ENCODE measurements at places on chromosomes 7 and 10.
A peak's percentile ranks its signal among the peaks of the same experiment; 100 is the strongest.

- no peak for DNase-seq
Observed at GRCh38 chr10:122239578-122240257, 31.4 kb upstream of the BTBD16 start.

DNA sequence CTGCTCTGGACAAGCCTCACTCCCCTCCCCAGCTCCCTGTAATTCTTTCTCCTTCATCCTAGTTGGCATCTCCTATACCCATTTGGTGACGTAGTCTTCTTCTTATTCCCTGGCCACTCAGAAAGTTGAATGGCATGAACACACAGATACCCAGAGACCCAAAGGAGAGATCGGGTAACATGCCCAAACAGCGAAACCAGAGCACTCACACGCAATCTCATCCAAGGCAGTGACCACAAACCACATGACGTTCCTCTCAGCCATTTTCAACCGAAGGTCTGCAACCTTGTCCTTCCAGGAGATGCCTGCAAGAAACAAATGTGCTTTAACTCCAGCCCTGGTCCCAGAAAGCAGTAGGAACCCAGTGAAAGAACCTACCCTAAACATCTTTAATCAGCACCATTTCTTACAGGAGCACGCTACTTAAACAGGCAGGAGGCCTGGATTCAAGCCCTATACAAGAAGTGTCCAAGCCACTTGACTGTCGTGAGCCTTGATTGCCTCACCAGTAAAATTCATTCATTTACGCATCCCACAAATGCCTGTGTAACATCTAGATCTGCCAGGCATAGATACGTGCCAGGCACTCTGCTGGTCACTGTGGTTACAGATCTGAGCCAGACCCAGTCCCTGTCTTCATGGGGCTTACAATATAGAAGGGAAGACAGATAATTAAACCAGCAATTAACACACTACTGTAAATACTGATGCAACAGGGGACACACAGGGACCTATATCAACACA, 37.1 kb downstream of the XPNPEP1 start:
- DNase-seq: no peak

- no peak for DNase-seq
Observed at GRCh38 chr7:94223375-94224084, 171.2 kb upstream of the COL1A2 start.

GRCh38 chr7:55565681-55566080, 6.6 kb downstream of the VOPP1 start:
- DNase-seq: peak; percentile 30

DNA sequence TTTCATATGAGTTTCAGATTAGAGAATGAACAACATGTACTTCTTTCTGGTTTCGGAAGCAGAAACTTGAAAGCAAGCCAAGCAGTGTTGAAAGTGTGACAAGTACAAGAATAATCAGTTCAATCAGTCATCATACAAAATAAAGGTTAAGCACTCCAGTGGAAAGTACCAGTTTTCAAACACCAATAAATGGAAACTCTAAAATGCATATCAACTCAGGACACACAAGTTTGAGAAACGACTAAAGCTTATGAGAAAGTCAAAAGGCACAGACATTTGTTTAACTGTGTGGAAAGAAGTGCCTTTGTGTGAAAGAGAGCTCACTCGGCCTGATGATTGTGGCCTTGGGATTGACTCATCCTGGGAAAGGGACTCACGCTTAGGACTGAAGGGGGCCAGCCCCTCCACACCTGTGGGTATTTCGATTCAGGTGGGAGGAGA, 60.6 kb upstream of the AKR1C1 start:
- DNase-seq: no peak

- DNase-seq: no peak
Observed at GRCh38 chr7:116762971-116763370, 91.0 kb downstream of the MET start.

DNA sequence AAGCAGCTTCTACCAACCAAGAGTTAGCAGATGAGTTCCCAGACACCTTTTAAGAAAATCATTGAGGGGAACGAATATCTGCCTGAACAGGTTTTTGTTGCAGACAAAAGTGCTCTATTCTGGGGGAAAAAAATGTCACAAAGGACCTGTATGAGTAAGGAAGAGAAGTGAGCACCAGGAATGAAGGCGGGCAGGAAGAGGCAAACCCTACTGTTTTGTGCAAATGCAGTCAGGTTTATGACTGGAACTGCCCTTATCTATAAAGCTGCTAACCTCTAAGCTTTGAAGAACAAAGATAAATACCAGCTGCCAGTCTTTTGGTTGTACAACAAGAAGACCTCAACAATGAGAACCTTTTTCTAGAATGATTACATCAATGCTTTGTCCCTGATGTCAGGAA, 292.4 kb upstream of the SP4 start:
- DNase-seq: no peak

DNA sequence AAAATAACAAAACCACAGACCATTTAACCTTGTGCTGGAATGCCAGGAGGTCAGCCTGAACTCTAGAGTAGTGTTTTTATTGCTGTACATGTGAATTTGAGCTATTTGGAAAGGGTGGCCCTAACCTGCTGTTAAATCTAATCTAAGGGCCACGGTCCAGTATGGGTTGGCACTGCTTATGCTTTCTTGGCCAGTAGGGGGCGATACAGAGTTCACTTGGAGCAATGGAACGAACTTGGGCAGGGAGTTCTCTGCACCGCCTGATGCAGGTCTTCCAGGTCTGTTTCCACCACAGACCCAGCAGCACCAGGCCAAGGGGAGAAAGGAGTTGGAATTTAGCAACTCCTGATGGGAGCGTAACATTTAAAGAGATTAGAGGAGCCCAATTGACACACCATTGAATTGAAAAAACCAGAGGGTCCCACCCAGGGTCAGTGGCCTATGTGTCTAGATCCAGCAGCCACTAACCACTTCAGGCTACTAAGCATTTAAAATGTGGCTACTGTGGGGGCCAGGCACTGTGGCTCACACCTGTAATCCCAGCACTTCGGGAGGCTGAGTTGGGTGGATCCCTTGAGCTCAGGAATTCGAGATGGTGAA, 75.7 kb upstream of the EFCAB10 start:
- peak; percentile 34 for DNase-seq

DNA sequence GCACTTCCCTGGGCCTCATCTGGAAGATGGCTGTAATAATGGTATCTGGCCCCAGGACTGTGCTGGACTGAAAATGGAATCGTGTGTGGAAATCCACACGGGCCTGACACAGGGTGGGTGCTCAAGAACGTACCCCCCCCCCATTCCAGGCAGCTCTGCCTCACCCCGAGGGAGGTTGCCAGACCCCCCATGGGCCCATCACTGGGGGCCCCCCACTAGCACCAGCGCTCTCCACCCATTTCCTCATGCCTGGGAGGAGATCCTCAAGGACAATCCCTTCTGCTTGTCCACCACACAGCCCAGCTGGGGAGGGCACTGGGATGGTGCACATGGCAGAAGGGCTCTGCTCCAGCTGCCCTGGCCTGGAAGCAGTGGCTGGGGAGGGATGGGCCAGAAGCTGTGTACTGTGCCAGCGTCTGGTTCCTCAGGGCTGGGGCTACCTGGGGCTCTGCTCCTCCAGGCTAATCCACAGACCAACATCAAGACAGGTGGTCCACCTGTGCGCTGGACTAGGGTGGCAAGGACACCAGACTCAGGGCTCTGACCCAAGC, 55.4 kb downstream of the CAMK2B start:
- no peak for DNase-seq

- DNase-seq: no peak
Observed at GRCh38 chr7:38855867-38856266, 53.1 kb downstream of the VPS41 start.

GRCh38 chr7:50821457-50822008, 38.8 kb upstream of the GRB10 start:
- DNase-seq: no peak

Measured in inflammatory macrophage treated with lipopolysaccharide for 1 hour (primary cell).